ENCODE measurements at places on chromosomes 5 and 9.

- no peak for DNase-seq
Measured at GRCh38 chr5:172312286-172312685, 28.7 kb upstream of the UBTD2 start.

- DNase-seq = no peak
Measured at GRCh38 chr9:130143958-130144366, 28.2 kb upstream of the NCS1 start.

DNA sequence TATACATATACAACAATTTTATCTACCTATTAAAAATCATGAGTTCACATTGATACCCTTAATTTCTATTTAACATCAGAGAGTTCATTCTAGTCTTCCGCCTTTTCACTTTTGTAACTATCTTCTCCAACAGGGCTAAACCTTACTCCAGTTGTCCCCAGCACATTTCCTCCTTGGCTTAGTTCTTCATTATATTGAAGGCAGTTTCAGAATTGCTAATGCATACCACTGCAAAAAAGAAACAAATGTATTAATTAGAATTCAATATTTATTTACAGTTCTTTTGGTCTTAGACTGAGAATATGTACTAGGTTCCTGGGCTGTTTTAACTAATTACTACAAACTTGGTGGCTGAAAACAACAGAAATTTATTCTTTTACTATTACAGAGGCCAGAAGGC, 132.5 kb downstream of the WDR70 start:
- no peak for DNase-seq

DNA sequence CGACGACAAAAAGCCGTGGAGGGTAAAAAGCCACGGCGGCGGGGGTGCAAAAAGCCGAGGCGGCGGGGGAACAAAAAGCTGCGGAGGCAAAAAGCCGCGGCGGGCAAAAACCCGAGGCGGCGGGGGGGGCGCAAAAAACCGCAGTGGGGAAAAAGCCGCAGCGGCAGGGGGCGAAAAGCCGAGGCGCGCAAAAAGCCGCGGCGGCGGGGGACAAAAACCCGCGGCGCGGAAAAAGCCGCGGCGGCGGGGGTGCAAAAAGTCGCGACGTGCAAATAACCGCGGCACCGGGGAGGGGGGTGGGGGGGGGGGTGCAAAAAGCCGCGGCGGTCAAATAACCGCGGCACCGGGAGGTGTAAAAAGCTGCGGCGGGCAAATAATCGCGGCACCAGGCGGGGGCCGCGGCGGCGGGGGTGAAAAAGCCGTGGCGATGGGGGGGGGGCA, 511.5 kb downstream of the FOXD4L5 start:
- DNase-seq = no peak

DNA sequence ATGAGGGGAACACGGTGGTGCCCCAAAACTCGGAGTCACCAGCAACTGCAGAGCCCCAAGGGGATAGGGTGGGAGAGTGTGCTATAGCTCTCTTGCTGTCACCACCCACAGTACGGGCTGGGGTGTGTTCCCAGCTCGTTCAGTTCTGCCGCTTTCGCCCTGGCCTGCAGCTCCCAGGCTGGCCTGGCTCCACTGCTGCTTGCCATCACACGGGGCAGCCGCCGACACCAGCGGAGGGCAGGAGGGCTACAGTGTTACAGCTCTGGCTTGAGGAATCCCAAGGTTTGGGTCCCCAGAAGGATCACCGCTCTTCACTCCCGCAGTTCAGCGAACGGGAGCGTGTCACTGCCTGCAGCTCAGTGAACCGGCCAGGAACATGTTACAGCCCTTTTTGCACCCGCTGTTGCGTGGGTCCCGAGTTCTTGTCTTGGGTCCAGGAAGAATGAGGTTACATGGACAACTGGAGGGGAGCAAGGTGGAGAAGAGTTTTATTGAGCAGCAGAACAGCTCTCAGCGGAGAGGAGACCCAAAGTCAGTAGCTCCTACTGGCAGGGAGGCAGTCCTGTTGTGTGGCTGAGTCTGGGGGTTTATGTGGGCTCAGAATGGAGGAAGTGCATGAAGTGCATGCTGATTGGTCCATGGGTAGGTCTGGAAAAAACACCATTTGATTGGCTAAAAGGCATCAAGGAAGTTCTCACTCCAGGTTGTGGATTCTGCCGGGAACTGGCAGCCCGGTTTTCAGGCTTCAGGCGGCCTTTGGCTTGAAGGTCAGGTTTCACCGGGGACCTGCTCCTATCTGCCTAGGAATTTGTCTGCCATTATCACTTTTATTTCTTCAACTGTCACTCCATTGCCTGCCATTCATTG, 113.4 kb downstream of the EHMT1 start:
- DNase-seq = no peak
